ENCODE measurements at places on chromosomes 2 and 18.

DNA sequence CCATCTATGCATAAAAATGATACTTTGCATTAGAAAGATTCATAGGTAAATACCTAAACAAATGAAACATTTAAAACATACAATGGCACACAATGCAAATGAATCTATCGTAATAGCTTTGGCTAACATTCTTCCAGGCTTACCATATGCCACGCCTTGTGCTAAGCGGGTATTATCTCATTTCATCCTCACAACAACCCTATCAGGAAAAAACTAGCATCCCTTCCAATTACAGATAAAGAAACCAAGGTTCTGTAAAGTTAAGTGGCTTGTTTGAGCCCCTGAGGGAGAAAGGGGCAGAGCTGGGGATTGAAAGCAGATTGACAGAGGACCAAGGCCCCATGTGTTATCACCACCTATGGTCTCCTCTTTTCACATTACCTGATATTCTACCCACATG, 145.4 kb upstream of the ETAA1 start:
- no peak for DNase-seq

DNA sequence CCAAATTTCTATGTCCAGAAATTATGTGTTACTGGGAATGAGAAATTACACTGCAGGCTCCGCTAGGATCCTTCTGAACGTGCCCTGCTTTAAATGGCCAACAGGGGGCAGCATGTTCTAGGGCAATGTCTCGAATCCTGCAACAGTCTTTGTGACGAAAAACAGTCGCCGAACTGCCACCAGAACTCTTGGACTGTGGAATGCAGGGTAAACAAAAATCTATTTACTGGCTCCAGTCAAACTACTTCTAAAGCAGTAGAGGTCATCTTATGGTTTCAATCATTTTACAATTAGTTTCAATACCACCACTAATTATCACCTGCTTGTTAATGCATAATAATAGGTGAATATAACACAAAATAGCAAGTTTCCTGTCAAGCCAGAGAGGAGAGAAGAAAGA, 9.8 kb upstream of the ZNF397 start:
- peak; percentile 52 for DNase-seq

- no peak for DNase-seq
Observed at GRCh38 chr2:129888461-129888860, 91.0 kb upstream of the RAB6C start.

DNA sequence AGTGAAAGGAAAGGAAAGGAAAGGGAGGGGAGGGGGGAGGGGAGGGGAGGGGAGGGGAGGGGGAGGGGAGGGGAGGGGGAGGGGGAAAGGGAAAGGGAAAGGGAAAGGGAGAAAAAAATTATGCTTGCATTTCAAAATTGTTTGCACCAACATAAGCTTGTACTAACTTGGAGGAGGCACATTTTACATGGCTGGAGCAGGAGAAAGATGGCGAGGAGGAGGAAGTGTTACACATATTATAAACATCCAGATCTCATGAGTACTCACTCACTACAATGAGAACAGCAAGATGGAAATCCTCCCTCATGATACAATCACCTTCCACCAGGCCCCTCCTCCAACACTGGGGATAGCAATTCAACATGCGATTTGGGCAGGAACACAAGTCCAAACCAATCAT, 660.2 kb upstream of the CDH2 start:
- DNase-seq, result no peak

DNA sequence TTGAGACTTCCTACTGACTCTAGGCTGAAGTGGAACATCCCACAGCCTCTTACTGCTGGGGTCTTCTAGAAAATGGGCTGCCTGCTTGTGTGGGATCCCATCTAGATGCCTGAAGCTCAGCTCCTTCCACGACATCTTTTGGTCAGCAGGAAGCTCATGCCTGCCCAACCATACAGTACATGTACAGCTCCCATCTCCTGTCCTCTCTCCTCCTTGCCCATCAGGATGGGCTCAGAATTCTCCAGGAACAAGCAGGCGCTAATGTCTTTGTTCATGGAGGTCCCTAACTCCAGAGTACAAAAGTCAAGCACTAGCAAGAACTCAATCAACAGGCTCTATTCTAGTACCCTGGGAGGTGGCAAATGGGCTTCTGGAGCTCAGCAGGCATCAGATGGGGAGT, 31.7 kb upstream of the GPR17 start:
- no peak for DNase-seq

- no peak for DNase-seq
Observed at GRCh38 chr2:190838492-190838910, 42.1 kb upstream of the GLS start.

Data from activated CD4-positive, alpha-beta T cell treated with anti-CD3 and anti-CD28 coated beads, Interleukin-2, amount 50 U/mL, for 24 hours (primary cell).